CD4-positive, alpha-beta T cell treated with Interferon alpha-2 for 1 hour (primary cell): ENCODE measurements at places on chromosomes 7 and 10.

DNA sequence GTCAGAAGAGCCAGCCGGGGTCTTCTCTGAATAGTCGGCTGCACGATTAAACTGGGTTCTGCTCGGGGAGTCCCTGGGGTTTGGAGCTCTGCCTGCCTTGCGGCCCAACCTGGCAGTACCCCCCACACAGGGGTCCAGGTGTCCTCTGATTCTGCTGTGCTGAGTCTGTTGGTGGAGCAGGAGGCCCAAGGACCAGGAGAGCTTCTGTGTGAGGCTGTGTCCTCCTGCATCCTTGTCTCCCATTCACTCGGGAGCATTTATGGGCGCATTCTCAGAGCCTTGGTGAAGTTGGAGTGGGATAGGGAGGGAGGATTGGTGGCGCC lies 14.2 kb downstream of the INPP5A start:
- DNase-seq: no peak

DNA sequence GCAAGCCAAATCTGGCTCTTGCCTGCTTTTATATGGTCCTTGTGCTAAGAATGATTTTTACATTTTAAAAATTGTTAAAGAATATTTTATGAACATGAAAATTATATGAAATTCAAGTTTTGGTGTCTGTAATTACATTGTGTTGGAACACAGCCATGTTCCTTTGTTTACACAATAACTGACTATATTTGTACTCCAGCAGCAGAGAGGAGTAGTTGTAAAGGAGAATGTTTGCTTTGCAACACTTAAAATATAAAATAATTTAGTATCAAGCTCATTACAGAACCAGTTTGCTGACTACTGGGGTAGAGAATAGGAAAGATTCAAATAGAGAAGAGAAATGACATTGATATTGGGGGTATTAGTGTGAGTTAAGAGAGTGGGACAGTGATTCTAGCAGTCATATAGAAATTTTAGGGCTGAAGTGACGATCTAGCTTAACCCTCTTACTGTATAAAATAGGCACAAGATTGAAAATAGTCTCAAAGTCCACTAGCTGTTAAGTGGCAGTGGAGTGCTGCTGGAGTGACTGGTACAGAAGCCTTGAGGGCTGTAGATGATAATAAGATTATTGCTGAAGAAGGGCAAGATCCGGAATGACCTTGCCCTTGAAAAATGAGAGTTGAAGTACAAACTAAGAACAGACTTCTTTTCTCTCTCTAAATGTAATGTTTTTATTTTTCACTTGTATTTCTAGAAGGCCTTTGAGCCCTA lies 28.2 kb downstream of the SGPL1 start:
- no peak for DNase-seq

DNA sequence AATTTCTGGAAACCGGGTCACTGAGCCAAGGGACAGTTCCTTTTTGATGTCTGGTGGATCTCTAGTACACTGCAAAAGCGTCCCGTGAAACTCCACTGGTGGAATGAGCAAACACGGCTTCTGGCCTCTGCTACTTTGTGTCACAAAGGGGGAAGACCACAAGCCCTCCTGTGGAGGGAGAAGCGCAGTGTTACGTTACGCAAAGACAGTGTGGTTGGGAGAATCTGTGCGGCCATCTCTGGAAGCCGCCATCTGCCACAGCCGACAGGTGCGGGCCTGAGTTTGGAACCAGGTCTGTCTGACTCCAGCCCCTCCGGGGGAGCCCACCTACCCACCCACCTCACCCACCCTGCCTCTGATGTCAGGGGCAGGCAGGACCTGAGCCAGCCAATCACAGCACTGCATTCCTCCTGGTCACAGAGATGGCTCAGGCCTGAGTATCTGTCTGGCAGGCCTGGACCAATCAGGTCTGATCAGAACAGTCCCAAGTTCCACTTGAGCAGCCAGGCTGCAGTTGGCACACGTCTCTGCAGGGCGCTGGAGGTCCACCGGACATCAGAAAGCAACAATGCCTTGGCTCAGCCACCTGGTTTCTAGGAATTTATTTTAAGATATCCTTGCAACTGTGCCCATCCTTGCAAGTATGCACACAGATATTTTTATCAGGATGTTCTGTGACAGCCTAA lies 3.0 kb upstream of the CYP2W1 start:
- DNase-seq: no peak

- DNase-seq: no peak
Measured at GRCh38 chr7:146741911-146742310, 625.3 kb downstream of the CNTNAP2 start.

- no peak for DNase-seq
Measured at GRCh38 chr7:76108540-76109233, 60.8 kb downstream of the MDH2 start.

GRCh38 chr10:6120691-6121090 lies 31.9 kb downstream of the RBM17 start:
- no peak for DNase-seq

DNA sequence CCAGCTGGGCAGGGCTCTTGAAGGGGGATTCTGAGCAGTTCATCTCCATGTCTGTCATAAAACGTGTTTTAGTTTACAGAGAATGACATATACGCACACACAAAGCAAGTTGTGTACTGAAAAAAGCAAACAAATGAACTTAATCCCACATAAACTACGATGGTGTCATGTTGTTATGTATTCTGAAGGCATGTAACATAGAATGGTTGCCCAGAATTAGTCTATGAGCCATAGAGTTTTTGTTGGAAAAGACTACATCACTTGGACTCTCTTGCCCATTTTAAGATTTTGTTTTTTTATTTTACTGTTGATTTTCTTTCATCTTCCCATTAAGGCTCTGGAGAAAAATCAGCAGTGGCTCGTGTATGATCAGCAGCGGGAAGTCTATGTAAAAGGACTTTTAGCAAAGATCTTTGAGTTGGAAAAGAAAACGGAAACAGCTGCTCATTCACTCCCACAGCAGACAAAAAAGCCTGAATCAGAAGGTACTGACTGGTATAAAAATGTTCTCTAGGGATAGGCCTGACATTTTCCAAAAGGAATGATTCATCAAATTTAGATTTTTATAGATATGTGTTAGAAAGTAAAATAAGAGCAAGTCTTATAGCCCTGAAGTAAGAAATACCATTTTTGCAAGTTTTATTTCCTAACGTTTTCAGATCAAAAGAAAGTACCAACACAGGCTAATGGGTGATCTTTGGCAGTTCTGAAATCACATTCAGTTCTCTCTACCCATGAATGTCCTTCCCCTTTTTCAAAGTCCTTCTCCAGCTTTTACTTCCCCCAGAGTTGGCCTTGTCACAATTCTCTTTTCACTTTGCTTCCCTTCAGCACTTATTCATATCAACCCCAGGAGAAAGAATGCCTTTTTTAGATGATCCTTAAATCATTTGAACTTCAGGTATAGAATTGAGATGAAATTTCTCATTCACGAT lies 18.9 kb downstream of the CEP55 start:
- no peak for DNase-seq

GRCh38 chr7:2483494-2483893 lies 7.3 kb upstream of the GRIFIN start:
- DNase-seq: no peak

GRCh38 chr7:95191795-95192194 lies 132.5 kb downstream of the PON1 start:
- no peak for DNase-seq

DNA sequence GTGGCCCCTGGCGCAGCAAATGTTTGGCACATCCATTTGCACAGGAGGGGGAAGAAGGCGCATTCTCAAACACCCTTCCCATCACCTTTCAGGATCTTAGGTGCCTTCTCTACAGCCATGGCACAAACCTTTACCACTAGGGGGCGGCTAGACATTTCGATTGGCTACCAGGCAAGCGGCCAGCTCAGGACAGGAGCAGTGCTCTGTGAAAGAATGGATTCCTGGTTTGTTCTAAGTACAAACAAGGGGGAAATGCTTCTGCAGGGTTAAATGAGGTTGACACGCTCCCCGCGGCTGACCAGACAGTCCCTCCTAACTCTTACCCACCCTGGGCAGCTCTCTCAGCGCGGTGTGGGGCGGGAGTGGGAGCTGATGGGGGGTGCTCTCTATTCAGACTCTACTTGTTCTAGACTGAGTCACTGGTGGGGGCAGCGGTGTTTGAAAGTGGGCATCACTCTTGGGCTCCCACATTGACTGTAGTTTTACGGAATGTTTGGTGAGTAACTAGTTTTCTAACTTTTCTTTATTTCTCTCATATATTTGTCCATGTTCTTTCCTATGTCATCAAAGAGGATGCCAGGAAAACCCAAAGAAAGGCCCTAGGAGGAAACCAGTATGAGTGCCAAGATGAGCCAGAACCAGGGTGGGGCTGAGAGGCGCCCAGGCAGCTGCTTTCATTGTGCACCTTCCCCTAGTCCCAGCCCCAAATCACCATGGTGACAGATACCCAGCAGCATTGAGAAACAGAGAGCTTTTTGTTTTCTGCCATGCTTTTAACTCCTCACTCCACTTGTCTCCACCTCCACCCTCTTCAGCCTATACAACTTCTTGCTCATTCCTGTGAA lies 61.4 kb upstream of the GPR158 start:
- peak; percentile 30 for DNase-seq

- DNase-seq: no peak
Measured at GRCh38 chr10:79401015-79401921, 44.2 kb downstream of the ZCCHC24 start.

GRCh38 chr7:74405191-74405898 lies 48.4 kb upstream of the GTF2IRD1 start:
- no peak for DNase-seq

DNA sequence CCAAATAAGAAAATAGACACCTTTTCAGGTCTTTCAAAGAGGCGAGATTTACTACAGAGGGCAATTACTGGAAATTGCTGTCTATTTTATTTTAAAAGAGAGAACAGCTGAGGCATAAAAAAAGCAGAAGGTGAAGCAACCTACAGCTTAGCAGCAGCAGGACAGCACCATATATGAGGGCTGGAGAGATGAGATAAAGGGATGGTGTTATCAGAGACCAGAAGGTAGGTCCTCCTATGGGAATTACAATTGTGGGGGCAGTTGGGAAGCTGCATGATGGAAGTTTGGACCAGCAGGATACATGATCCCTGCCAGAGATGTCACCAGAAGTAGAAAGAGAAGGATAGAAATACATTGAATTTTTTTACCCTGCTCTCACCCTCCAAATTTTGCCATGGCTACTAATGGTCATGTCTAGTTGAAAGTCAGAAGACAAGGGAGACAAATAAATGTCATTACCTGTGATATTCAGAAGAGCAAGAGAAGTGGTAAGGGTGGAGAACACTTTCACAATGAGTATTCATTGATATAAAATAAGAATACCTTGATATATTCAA lies 77.2 kb upstream of the CALCR start:
- no peak for DNase-seq

- DNase-seq: no peak
Measured at GRCh38 chr10:104059364-104059763, 26.3 kb downstream of the COL17A1 start.

DNA sequence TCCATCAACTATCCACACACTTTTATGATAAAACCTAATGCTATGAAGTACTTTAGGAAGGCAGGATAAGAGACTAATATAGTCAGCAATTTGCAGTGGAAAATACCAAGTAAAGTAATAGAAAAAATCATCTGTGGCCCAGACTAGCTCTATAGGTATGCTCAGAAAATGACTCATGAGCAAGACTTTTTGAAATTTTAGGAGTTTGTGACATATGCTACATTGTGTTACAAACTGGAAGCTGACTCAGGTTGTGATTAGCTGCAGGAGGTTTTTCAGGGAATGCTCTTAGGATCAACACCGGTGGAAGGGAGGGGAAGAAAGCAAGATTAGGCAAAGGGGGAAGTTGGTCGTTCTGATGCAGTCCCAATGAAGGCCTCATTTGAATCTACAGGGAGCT lies 56.1 kb downstream of the FEZF1 start:
- no peak for DNase-seq

GRCh38 chr10:6255548-6256061 lies 52.9 kb downstream of the PFKFB3 start:
- DNase-seq: no peak

DNA sequence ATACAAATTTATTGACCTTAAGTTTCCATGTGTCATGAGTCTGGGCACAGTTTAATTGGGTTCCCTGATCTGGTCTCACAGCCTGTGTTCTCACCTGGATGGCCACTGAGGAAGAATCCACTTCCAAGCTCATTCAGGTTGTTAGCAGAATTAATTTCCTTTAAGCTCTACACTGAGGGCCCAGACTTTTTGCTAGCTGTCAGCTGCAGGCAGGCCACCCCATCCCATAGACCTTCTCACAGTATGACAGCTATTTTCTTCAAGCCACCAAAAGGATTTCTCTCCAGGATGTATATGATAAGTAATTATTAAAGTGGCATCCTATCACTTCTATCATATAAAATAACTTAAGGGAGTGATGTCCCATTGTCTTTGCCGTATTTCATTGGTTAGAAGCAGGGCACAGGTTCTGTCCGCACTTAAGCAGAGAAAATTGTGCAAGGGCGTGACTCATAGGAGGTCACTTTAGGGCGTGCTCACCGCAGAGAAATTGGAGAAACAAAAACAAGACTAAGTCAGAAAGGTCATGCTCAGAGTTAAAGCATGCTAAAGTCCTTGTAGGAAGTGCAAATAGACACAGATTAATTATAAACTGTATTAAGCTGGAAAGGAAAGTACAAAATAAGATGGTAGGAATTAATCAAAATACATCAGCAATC lies 109.9 kb downstream of the AHR start:
- peak; percentile 4 for DNase-seq

DNA sequence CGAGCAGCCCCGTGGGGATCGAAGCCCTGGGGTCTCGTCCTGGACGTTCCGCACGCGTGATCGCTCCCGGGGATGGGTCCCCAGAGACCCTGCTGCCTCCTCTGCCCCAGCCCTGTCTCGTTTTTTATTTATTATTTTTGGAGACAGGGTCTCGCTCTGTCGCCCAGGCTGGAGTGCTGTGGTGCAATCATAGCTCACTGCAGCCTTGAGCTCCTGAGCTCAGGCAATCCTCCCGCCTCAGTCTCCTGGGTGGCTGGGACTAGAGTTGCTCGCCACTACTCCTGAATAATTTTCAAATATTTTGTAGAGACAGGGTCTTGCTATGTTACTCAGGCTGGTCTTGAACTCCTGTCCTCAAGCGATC lies 319 bp upstream of the STX1A start:
- no peak for DNase-seq

- DNase-seq: peak; percentile 61
Measured at GRCh38 chr10:69088471-69088769, 517 bp downstream of the SRGN start.

GRCh38 chr7:30668102-30668501 lies 14.2 kb downstream of the CRHR2 start:
- no peak for DNase-seq

DNA sequence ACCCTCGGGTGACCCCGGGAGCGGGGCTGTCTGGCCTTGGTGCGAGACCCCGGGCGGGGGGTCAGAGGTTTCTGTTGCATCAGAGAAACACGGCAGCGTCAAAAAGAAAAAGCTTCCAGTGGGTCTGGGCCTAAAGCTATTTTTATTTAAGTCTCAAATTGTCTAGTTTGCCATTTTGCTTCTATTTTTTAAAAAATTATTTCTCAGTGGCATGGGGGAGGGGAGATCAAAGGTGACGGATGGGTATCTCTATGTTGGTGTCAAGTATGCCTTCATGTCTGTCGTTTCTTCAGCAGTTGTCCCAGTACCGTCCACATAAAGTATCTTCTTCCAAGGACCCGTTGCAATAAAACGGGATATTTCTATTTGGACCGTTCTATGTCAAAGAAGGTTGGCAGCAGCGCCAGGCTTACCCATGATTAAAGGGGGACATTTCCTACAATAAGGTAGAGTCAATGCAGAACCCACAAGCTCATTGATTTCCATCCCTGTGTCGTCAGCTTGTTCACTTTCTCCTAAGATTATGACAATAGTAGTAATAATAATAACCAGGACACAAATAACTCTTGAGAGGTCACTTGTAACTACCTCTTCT lies 26.0 kb upstream of the VAX1 start:
- no peak for DNase-seq
